ENCODE measurements at places on chromosomes 16 and 17. TPM values are rescaled to one million over a fixed set of nuclear protein-coding genes. Genes with fewer than 3 reads are reported as not detected.

Gene CCL14
- 32.7 TPM for total RNA-seq

Gene TNFSF13
- 1.3 TPM for total RNA-seq

Gene NPB
- total RNA-seq, result 0.65 TPM

Gene SGCA
- total RNA-seq, result not detected

Gene MT1A
- 1.7 TPM for total RNA-seq

Gene KRT33A
- total RNA-seq, result not detected

Gene WSCD1
- 30.1 TPM for total RNA-seq

Gene FBXL16
- total RNA-seq, result 0.29 TPM

Gene TRIM65
- total RNA-seq, result 35.6 TPM

Gene HSD17B2
- 38.5 TPM for total RNA-seq

Gene MARVELD3
- total RNA-seq, result not detected

Gene ZFPM1
- total RNA-seq, result 3.3 TPM

Gene DNAJA2
- 70.2 TPM for total RNA-seq

Gene NPIPB13
- 3.6 TPM for total RNA-seq

Gene RPL19
- 1,567 TPM for total RNA-seq

Gene GLTPD2
- total RNA-seq, result not detected

Gene GGA3
- 20.5 TPM for total RNA-seq

Gene PLCD3
- 52.1 TPM for total RNA-seq

Gene MYH2
- not detected for total RNA-seq

Gene NLGN2
- 5.2 TPM for total RNA-seq

Gene RASL10B
- 0.33 TPM for total RNA-seq

Gene NPIPA7
- 1.1 TPM for total RNA-seq

Gene SPIRE2
- total RNA-seq, result 1.1 TPM

Gene GP1BA
- total RNA-seq, result not detected

Gene SLC35G6
- total RNA-seq, result not detected

Gene EVPLL
- not detected for total RNA-seq

Gene NXPH3
- total RNA-seq, result 1.6 TPM

Gene ZNF594
- 4.6 TPM for total RNA-seq

Gene BIRC5
- total RNA-seq, result 38.8 TPM

Gene NME3
- total RNA-seq, result 32.4 TPM

Gene TMEM114
- not detected for total RNA-seq

Gene SLC16A13
- 2.0 TPM for total RNA-seq
